ENCODE measurements at places on chromosomes 5 and 9.

DNA sequence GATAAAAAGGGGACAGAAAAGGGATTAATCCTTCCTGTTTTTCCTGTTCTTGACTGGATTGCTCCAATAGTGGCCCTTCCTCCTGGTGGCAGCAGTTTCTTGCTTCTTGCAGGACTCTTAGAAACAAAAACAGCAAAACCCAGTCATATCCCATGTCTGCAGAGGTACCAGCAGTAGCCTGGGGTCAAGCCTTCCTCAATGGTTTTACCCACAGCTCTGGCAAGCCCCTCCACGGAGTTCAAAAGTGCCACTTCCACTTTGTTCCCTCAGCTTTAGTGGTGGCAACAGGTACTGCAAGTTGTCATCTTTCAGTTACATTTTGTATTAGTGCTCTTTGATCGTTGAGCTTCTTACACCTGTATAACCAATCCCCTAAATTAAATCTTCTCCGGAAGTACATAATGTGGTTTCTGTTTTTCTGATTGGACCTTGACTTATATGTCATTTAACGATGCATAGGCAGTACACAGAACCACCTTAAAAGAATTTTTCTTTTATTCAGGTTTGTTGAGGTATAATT, 8.7 kb upstream of the RANBP6 start:
- no peak for DNase-seq

- no peak for DNase-seq
Measured at GRCh38 chr5:61020415-61020814, 75.4 kb downstream of the NDUFAF2 start.

DNA sequence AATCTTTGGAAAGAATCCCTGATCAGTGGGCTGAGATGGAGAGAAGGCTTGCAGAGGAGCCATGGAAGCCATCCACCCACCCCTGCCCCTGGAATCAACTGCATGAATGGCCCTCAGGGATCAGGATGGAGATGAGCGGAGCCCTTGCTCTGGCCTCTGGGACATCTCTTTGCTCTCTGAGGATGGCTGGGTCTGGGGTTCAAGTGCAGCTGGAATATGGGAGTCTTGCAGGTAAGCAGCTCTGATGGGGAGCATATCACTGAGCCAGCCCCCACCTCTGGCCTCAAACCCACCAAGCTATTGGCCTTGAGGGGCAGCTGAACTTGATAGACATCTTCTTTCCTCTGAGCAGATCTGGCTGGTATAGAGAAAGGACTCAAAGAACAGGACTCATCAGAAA, 76.1 kb downstream of the C5orf15 start:
- DNase-seq: no peak

GRCh38 chr5:84550222-84550621, 165.5 kb upstream of the EDIL3 start:
- DNase-seq: no peak

DNA sequence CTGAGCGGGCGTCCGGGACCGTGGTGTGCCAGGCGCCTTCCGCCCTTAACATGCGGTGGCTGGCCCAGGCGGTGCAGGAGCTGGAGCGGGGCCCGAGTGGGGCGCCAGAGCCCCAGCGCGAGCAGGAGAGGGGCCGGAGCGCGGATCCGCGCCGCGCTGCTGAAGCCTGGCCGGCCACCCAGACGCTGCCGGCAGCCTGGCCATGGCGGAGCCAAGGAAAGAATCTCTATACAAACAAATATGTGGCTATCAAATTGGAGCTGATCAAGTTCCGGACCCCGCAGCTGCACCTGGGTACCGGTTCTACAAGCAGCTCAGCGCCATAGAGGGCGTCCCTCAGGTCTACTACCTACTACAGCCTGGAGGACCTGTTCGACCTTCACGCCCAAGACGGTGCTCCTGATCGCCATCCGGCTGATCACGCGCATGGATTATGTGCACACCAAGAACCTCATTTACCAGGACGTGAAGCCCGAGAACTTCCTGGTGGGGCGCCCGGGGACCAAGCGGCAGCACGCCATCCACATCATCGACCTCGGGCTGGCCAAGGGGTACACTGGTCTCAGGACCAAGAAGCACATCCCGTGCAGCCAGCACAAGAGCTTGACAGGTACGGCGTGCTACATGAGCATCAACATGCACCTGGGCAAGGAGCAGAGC, 55.8 kb downstream of the JAK2 start:
- DNase-seq: no peak

DNA sequence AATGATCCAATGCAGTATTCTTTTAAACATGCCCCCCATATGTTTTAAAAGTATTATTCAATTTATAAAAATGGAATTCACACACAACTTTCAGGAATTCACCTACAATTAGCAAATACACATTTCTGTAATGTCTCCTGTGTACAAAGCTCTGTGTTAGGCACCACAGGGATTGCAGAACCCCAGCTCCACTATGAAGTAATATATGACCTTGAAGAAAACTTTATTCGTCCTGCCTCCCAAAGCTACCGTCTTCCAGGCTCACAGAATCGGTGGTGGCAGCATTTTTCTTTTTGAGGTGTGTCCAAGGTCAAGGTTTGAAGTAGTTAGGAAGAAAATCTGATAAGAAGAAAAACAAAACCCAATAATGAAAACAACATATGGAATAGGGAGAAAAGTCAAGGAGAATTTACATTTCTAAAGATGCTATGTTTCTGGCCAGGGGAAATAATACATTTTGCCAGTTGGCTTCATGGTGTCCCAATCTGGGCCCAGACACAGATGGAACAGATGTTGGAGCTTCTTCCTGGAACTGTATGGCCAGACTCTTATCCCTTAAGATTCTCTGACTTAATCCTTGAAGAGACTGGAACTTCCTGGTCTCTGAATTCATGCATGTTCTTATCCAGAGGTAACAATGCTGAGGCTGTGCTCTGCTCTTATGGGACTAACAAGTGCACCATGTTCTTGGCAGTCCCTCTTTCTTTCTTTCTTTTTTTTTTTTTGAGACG, 22.0 kb upstream of the LVRN start:
- DNase-seq: no peak
